Large intestine (tissue), 12 donors: ENCODE measurements at places on chromosomes 6 and 20. TPM values are rescaled to one million over a fixed set of nuclear protein-coding genes. Genes with fewer than 3 reads are reported as not detected.

NKAPL gene
- 0.90 TPM for polyA plus RNA-seq

KHDRBS2 gene
- polyA plus RNA-seq, result 7.0 TPM

CRISP2 gene
- 0.34 TPM for polyA plus RNA-seq

GSTA3 gene
- polyA plus RNA-seq, result 0.12 TPM
